ENCODE measurements at places on chromosomes 7 and 10.

DNA sequence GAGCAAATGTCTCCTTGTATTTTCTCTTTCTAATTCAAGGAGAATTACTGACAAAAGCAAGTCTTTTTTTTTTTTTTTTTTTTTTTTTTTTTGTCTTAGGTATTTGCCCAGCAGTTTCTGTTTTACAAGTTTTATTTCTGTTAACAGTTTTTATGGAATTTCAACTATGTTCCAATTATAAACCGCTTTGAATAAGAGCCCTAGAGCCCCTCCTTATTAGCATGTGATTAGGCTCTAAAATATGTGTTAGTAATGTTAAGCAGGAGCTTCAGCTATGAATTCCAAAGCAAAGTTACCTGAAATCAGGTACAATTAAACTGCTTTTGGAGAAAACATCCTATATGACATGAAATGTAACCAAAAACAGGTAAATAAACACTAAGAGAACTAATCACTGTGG, 997.0 kb upstream of the POT1 start:
- no peak for DNase-seq

GRCh38 chr7:101631224-101631714, 2.2 kb upstream of the MYL10 start:
- no peak for DNase-seq

DNA sequence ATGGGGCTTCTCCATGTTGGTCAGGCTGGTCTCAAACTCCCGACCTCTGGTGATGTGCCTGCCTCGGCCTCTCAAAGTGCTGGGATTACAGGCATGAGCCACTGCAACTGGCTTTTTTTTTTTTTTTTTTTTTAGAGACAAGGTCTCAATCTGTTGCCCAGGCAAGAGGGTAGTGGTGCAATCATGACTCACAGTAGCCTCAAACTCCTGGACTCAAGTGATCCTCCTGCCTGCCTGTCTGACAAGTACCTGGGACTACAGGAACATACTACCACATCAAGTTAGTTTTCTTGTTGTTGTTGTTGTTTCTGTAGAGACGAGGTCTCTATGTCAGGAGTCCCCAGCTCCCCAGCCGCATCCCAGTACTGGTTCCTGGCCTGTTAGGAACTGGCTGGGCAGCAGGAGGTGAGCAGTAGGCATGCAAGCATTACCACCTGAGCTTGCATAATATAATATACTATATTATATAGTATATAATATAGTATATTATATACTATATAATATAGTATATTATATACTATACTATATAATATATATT, 55.7 kb downstream of the TPK1 start:
- DNase-seq = no peak

DNA sequence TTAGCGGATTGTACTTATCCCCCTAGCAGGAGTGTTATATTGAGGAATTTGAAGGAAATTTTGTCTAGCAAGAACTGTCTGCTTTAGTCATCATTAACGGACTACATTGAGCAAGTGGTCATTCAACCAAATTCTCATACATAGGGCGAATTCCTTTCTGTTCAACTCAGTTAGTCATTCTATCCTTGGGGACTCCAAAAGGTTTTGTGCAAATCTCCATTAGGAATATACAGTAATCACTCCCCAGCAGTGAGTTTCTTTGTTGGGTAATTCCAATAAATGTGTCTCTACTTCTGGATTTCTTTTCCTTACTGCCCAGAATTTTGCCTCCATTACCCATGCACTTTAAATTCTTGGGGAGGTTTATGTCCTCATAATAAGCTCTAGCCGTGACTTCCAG, 51.1 kb downstream of the EPDR1 start:
- DNase-seq = no peak

- no peak for DNase-seq
These were observed 150.2 kb downstream of the TCF7L2 start for GRCh38 chr10:113100281-113100680.

- no peak for DNase-seq
These were observed 47.0 kb upstream of the PFKP start for GRCh38 chr10:3020311-3020710.

- no peak for DNase-seq
These were observed 755.2 kb downstream of the AUTS2 start for GRCh38 chr7:70353330-70353945.

GRCh38 chr7:69738396-69738951, 140.2 kb downstream of the AUTS2 start:
- no peak for DNase-seq

- DNase-seq = peak; percentile 79
These were observed at the start of gene AGAP3 for GRCh38 chr7:151085691-151086620. TSS of gene AGAP3 (plus strand) at chr7:151086475. CDS start at chr7:151086742, 267 bp downstream.

GRCh38 chr7:137531671-137532070, 188.1 kb upstream of the PTN start:
- DNase-seq = no peak

DNA sequence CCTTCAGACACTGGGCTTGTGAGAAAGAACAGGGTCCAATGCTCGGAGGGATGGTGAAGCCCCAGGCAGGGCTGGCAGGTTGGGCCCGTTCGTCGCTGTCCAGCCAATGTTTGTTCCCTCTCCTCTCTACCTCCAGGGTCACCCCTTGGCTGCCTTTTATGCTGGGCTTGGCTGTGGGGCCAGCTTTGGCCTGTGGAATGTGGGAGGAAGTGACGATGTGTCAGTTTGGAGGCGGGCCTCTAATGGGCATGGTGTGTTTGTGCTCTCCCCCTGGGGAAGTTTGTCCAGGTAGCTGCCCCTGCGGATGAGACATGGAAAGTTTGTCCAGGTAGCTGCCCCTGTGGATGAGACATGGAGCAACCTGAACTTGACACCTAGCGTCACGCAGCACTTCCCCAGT, 236.7 kb downstream of the GLRX3 start:
- DNase-seq = no peak

GRCh38 chr7:134075799-134076198, 51.3 kb upstream of the LRGUK start:
- DNase-seq = no peak

DNA sequence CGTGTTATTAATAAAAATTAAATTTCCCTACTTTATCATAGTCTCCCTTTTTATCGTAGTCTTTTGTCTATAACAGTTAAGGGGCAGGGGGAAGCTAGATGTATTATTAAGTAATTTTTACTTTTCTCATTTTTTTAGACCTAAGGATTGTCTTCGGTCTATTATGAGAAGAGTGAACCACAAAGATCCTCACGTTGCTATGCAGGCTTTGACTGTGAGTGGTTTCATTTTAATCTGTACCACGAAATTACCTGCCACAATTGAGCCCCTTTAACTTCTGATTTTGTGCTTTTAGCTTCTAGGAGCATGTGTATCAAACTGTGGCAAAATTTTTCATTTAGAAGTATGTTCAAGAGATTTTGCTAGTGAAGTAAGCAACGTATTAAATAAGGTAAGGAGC, 40.6 kb downstream of the STAM start:
- no peak for DNase-seq

DNA sequence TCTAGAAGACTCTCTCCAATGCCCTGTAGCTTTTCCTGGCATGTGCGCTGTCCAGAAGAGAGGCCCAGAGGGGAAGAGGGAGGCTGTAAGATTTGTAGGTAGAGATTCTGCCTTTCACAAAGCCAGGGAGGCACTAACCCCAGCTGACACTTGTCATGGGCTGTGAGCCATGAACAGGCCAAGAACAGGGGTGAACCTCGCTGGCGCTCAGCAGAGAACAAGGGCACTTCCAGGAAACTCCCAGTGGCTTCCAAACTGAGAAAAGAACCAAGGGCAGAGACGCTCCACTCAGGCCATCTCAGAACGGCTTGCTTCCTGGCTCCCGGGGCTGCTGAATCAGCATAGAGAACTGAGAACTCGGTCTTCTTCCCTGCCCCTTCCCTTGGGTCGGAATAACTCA, 257.8 kb upstream of the ZNF32 start:
- DNase-seq = no peak

DNA sequence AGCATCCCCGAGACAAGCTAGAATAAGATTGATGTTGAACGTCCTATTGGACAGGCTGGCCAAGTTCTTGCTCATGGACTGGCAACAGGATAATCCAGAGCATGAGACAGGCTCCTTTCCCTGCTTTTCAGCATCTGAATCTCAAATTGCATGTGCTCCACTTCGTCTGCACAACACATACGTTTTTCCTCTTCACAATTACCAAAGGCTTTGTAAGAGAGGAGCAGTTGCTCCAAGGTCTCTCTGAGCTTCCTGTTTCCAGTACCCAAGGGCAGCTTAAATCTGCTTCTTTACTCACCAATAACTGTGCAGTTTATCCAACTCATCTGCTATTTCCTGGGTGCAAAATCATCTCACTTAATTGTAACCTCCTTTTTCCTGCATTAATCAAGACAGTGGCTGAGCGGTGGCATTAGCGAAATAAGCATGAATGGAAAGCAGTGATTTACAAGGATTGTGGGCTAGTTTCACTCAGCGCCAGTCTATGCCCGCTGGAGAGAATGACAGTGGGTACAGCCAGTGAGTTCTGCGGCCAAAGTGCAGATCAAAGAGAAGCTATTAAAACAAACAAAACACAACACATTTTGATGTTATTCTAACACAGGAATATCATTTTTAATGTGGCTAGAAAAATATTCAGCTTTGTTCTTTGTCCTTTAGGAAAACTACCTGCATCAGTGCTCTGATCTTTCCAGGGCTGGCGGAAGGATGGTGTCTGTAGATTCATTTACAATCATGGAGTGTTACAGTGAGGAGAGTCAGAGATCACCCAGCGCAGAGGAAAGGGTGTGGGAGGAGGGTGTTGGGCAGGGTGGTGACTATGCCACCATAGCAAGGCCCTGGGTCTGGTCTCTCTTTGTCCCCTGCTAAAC, 79.8 kb downstream of the CHN2 start:
- DNase-seq = no peak

DNA sequence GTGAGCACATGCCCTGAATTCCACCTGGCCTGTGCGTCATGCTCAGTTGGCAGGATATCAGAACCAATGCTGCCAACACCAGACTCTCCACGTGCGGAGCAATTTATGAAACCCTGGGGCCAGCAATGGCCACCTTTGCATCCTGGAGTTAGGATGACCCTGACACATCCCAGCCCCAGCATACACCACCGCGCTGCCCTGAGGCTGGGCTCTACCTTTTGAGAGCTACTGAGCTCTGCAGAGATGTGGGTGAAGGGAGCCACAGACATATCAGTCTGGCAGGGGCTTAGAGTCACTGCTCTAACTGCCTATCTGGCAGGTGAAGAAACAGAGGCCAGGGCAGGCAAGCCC, 41.9 kb downstream of the SYPL1 start:
- no peak for DNase-seq

DNA sequence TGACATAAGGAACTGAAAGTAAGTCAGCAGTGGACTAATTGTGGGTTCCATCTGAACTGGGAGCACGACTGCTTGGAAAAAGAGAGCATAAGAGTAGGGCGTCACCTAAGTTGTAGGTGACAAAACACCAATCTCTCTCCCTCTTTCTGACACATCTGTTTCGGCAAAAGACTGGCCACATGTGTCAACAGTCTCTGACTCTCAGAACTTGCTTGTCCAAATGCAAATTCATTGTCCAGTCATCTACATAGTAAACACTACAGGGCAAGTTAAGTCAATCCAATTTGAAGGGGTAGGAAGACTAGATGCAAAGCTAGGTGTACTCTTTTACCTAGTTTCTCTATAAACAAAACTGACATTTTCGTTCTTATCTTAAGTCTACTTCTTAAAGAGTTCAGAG, 87.7 kb downstream of the ZNF438 start:
- no peak for DNase-seq

- no peak for DNase-seq
These were observed 34.0 kb downstream of the MXI1 start for GRCh38 chr10:110241407-110241806.

GRCh38 chr10:87961314-87961713, 97.9 kb downstream of the PTEN start:
- DNase-seq = no peak

DNA sequence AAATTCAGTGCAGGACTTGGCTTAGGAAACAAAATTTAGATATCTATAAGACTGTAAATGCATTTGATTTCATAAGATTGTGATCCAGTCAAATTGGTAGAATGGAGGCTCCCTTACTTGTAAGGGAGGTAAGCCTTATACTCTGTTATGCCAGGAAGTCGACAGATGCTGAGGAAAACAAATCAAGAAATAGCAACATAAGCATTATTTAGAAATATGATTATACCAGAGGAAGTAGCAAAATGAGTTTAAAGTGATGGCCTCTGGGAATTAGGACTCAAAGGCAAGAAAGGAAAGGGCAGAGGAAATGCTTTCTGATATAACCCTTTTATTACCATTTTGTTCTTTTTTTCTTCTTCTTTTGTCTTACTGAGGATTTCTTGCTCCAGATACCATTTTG, 40.5 kb upstream of the MTPAP start:
- no peak for DNase-seq

- DNase-seq = no peak
These were observed 169.4 kb upstream of the GRB10 start for GRCh38 chr7:50952120-50952519.

- DNase-seq = no peak
These were observed 112.0 kb downstream of the PFKFB3 start for GRCh38 chr10:6314620-6315205.

DNA sequence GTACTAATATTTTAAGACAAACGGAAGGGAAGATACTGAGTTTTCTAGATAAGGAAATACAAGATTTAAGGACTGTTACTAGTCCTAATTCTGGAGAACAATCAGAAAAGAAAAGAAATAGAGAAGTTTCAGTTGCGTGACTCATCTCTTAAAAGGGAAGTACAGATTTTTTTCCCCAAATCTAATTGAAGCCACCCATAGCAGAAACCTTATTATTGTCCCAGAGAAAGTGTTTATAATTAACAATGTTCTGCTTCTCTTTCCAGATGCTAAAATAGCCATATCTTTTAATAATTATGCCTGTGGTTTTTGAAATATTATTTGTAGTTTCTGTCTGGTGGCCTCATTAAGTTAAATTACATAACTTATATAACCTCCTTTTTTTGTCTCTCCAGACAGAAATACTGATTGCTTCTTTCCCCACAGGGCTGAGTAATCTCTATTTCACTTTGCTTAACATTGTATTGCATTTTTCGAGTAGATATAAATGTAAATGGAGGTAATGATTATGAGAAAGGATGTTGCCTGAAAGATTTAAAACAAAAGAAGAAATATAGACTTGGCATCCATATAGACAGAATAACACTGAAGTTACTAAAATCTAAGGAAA, 240.7 kb upstream of the MBL2 start:
- no peak for DNase-seq

Data from activated CD8-positive, alpha-beta memory T cell treated with anti-CD3 and anti-CD28 coated beads for 24 hours (primary cell).